ENCODE measurements at places on chromosomes 12 and 14. TPM values are rescaled to one million over a fixed set of nuclear protein-coding genes. Genes with fewer than 3 reads are reported as not detected.

The PTPRQ gene
- total RNA-seq: not detected

The CEP128 gene
- 18.1 TPM for total RNA-seq

The KCNA1 gene
- total RNA-seq: not detected

The CLEC6A gene
- total RNA-seq: not detected

Measured in natural killer cell treated with Interleukin-12 subunit alpha and Interleukin-12 subunit beta and Interleukin-15 and Interleukin-18, amount 100 ng/mL, for 72 hours (primary cell).